ENCODE measurements at places on chromosomes 7 and 10.

GRCh38 chr10:74738542-74738941, 87.9 kb upstream of the KAT6B start:
- H3K36me3 ChIP-seq, result no peaks in the 10 kb centered on the region
- no peaks in the 10 kb centered on the region for H3K4me1 ChIP-seq
- DNase-seq, result no peak
- H3K4me3 ChIP-seq, result no peak overlapping the region
- H3K27ac ChIP-seq, result no peak overlapping the region

GRCh38 chr10:78362406-78363022, 328.9 kb downstream of the RPS24 start:
- peaks cover 8% of the 10 kb centered on the region for H3K4me1 ChIP-seq
- DNase-seq, result peak; percentile 22
- no peaks in the 10 kb centered on the region for H3K36me3 ChIP-seq
- H3K27me3 ChIP-seq, result no peaks in the 10 kb centered on the region

- no peaks in the 10 kb centered on the region for H3K4me1 ChIP-seq
- no peak for DNase-seq
- peaks cover 6% of the 10 kb centered on the region for H3K27me3 ChIP-seq
- H3K4me3 ChIP-seq, result no peak overlapping the region
Observed at GRCh38 chr10:104430360-104430759, 76.7 kb downstream of the CFAP58 start.

DNA sequence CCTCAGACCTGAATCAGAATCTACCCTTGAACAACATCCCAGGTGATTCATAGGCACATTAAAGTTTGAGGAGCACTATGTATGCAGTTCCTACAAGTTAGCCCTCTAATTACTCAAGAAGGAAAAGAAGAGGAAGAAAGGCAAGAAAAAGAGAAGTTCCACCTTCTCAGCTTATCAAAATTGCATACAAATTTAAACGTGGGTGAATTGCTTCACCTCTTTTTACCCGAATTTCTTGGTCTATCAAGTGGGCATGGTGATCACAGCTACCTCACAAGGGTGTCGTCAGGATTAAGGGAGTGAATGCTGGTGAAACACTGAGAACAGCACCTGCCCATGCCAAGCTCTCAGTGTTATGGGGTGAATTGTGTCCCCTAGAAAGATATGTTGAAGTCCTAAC, 43.8 kb upstream of the PAPSS2 start:
- H3K27me3 ChIP-seq, result no peaks in the 10 kb centered on the region
- H3K4me3 ChIP-seq, result no peak overlapping the region
- no peaks in the 10 kb centered on the region for H3K4me1 ChIP-seq
- no peak for DNase-seq
- H3K27ac ChIP-seq, result no peak overlapping the region
- no peaks in the 10 kb centered on the region for H3K36me3 ChIP-seq

DNA sequence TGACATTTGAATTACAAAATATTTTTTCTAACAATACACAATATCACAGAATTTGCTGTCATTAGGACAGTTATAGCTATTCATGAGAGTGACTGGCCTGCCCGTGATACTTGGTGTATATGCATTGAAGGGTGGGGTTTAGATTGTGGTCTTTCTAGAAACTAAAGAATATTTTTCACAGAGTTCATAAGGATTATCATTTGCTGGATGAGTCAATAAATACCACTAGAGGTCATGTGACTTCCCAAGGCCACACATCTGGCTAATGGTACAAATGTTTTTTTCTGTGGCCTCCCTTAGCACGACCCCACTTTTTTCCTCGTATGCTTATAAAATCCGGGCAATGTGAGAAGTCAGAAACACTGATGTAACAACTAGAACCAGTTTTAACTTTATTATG, 5.2 kb downstream of the OPTN start:
- H3K27me3 ChIP-seq, result no peaks in the 10 kb centered on the region
- DNase-seq, result no peak
- no peak overlapping the region for H3K27ac ChIP-seq
- H3K36me3 ChIP-seq, result peaks cover 42% of the 10 kb centered on the region

- no peak overlapping the region for H3K27ac ChIP-seq
- no peak for DNase-seq
Observed at GRCh38 chr10:117503244-117504205, 39.0 kb upstream of the EMX2 start.

DNA sequence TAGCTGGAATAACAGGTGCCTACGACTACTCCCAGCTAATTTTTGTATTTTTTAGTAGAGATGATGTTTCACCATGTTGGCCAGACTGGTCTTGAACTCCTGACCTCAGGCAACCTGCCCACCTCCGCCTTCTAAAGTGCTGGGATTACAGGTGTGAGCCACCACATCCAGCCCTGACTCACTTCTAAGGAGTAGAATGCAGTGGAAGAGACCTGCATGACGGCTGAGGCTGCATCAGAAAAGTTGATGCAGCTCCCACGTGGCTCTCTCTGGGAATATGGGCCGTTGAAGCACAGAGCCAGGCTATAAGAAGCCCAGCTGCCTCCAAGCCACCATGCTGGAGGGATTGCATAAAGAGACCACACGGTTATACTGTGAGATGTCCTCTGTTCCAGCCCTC, 21.6 kb upstream of the ASL start:
- H3K4me3 ChIP-seq, result no peak overlapping the region
- peaks cover 41% of the 10 kb centered on the region for H3K4me1 ChIP-seq
- no peak overlapping the region for H3K27ac ChIP-seq
- DNase-seq, result no peak

DNA sequence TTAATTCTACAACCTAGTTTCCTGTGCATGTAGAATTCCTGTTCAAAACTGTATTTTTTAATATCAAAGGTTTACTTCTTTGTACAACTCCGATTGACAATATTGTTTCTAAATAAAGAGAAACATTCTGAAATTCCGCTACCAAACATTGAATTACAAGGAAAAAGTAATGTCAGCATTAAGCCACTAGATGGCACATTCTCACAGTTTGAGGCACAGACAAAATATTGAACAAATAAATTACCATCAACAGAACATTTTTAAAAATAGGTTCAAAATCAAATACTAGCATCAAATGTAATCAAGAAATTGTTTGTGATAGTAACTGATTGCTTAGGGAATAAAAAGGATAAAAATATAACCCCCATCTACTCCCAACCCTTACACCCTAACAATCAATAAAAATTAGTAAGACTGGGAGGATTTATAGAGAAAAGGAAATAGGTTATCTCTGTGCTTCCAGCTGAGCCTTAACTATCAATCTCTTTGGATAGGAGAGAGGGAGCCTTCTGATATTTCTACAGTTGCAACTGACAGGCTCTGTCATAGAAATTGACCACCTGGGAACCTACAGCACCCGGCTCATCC, 86.6 kb upstream of the C7orf33 start:
- H3K36me3 ChIP-seq, result no peaks in the 10 kb centered on the region
- peaks cover 5% of the 10 kb centered on the region for H3K27me3 ChIP-seq

- no peak overlapping the region for H3K27ac ChIP-seq
- H3K36me3 ChIP-seq, result no peaks in the 10 kb centered on the region
- no peak for DNase-seq
- 0 out of 2 replicates have a peak, but pooled peaks cover 7% of the 10 kb centered on the region for H3K27me3 ChIP-seq
Observed at GRCh38 chr7:132102942-132103341, 473.3 kb downstream of the PLXNA4 start.

GRCh38 chr7:138001529-138002095, at the start of gene CREB3L2:
TSS of gene CREB3L2 (minus strand) at chr7:138002086. CDS start at chr7:138001705, 381 bp downstream.
- peaks cover 27% of the 10 kb centered on the region for H3K4me1 ChIP-seq
- H3K4me3 ChIP-seq, result peak within 1 kb of the TSS; percentile 66
- H3K27ac ChIP-seq, result peak within 1 kb of the TSS; percentile 69
- H3K36me3 ChIP-seq, result peaks cover 22% of the 10 kb centered on the region
- no peak for DNase-seq

- DNase-seq, result no peak
- H3K36me3 ChIP-seq, result 0 out of 2 replicates have a peak, but pooled peaks cover 3% of the 10 kb centered on the region
- no peaks in the 10 kb centered on the region for H3K27me3 ChIP-seq
- no peak overlapping the region for H3K4me3 ChIP-seq
- no peaks in the 10 kb centered on the region for H3K4me1 ChIP-seq
- no peak overlapping the region for H3K27ac ChIP-seq
Observed at GRCh38 chr10:66519616-66520015, 406.2 kb upstream of the LRRTM3 start.

- H3K4me1 ChIP-seq, result peaks cover 3% of the 10 kb centered on the region
- DNase-seq, result no peak
- H3K27ac ChIP-seq, result no peak overlapping the region
- no peaks in the 10 kb centered on the region for H3K36me3 ChIP-seq
- H3K4me3 ChIP-seq, result no peak overlapping the region
Observed at GRCh38 chr10:48279081-48279751, 4.7 kb upstream of the FRMPD2 start.

- H3K36me3 ChIP-seq, result no peaks in the 10 kb centered on the region
- H3K4me3 ChIP-seq, result no peak overlapping the region
- no peak overlapping the region for H3K27ac ChIP-seq
Observed at GRCh38 chr10:11227103-11227502, 209.4 kb downstream of the CELF2 start.

- no peak overlapping the region for H3K27ac ChIP-seq
- no peaks in the 10 kb centered on the region for H3K36me3 ChIP-seq
- no peaks in the 10 kb centered on the region for H3K4me1 ChIP-seq
- H3K27me3 ChIP-seq, result no peaks in the 10 kb centered on the region
Observed at GRCh38 chr7:142328551-142328950, 70.7 kb upstream of the PRSS58 start.
